Activated CD8-positive, alpha-beta memory T cell treated with anti-CD3 and anti-CD28 coated beads, Interleukin-2, amount 10 ng/mL, durations not matched to agents 7 days and 5 days (primary cell): ENCODE measurements at places on chromosomes 16 and 17.

- DNase-seq: no peak
These were observed 35.6 kb upstream of the IRF8 start for GRCh38 chr16:85863384-85863774.

- peak; percentile 81 for DNase-seq
These were observed 10.2 kb downstream of the FLII start for GRCh38 chr17:18248300-18248731.

DNA sequence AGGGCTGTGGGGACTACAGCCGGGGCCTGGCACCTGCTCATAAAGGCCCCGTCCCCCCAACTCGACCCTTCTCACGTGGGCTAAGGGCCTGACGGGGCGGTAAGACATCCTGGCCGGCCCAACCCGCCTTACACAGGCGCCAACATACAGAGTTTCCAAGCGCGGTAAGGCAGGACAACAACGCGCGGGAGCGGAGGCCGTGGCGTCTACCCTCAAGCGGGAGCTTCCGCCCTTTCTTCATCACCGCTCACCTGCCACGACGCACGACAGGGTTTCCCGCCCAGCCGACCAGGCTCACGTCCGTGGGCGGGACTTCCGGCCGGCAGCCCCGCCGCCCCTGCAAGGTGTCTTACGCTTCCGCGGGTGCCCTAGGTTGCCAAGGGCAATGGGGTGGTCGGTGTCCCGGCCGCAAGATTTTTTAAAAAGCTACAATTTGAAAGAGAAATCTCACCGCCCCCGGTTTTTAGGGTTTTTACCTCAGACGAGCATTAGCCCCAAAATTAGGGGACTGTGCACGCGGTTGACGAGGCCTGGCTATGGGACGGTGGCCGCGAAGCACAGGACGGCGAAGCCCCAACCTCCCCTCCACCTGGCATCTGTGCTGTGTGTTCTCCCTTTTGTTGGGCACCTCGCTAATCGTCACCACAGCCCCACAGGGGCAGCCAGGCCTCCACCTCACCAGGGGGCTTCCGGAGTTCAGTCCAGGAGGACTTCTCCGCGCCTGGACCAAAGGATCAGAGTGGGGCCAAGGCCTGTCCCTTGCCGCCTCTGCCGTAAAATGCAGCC lies at the start of gene TERB1:
Gene TERB1 (minus strand): TSS at position 265 of the 786 bp plus-strand sequence. CDS start 4,786 bp downstream, outside the sequence.
- no peak for DNase-seq

- DNase-seq: no peak
These were observed 20.1 kb downstream of the COX11 start for GRCh38 chr17:54948380-54948779.

DNA sequence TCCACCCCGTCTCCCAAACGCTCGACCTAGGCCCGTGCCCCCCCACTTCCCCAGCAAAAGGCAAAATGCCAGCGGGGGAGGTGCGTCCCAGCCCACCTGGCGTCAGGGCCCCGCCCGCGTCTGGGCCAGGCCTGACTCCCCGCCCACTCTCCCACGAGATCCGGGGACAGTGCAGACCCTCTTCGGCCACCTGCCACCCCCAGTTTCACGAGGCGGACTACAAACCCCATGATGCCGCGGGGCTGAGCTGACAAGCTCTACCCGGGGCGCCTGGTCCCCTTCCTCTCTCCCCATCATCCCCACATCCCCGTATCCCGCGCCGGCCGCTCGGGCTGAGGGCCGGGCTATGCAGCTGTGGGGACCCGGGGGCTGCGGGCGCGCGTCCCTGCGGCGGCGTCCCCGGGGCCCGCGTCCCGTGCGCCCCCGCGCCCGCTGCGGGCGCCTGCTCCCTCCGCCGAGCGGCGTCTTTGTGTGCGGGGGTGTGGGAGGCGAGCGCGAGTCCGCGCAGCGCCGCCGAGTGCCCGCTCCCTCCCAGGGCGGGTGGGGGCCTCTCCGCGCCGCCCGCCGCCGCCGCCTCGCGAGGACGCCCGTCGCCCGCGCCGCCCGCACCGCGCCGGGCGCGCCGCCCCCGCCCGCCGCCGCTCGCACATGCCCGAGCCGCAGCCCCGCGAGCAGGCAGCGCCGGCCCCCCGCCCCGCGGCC lies at the start of gene ANKRD13B:
Gene ANKRD13B (plus strand): TSS at position 283 of the 702 bp plus-strand sequence. CDS start 490 bp downstream, outside the sequence.
- peak; percentile 63 for DNase-seq
